ENCODE measurements at places on chromosomes 6 and 20. TPM values are rescaled to one million over a fixed set of nuclear protein-coding genes. Genes with fewer than 3 reads are reported as not detected.

GRCh38 chr20:4056880-4057279, 41.5 kb upstream of the RNF24 start:
- H3K4me1 ChIP-seq, result peaks cover 24% of the 10 kb centered on the region
- H3K27me3 ChIP-seq, result peaks cover 3% of the 10 kb centered on the region
- no peak overlapping the region for H3K4me3 ChIP-seq
- no peaks in the 10 kb centered on the region for H3K36me3 ChIP-seq

DNA sequence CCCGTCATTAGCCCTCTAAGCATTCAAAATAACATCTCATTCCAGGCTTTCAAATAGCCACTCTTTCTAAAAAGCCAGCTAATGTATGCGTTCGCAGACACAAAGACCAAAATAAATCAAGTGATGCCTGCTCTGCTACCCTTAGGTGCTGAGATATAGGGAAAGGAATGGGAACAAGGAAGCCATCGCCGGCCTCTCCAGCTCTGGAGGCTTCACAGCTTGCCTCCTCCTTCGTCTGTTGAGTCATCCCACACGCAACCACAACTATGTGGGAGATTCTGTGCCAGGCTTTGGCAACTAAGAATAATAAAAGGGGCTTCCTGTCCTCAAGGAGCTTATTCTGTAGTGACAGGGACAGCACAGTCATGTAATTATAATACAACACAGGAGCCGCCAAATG, 27.3 kb upstream of the SLC22A23 start:
- DNase-seq, result no peak
- H3K36me3 ChIP-seq, result no peaks in the 10 kb centered on the region
- H3K4me1 ChIP-seq, result no peaks in the 10 kb centered on the region
- H3K4me3 ChIP-seq, result no peak overlapping the region
- H3K27ac ChIP-seq, result no peak overlapping the region

DNA sequence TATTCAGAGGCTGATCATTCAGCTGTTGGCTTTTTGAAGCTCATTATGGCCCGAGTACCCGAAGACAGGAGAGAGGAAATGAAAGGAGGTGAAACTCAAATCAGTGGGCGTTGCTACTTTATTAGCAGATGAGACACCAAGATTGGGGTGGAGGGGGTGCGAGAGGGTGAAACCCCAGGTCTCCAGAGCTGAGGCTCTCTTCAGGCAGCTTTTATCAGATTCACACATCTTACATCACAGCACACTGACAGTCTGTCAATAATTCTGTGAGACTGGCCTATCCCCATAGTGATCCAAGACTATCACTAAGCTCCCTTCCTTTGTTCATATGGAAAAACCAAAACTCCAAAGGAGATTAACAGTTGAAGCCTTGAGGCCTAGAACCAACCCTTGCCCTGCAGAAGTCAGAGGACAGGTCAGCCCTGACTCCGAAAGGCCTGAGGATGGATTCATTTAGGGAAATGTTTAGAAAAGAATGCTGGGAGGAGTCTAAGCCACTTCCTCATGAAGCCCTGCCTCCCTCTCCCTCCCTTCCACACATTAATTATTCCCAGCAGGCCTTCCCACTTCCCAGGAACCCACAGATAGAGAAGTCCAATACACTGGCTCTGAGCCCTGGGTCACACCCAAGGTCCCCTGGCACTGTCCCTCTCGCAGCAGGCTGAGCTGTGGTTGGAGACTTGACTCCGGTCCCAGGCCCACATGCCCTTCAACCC, 23.2 kb downstream of the TRERF1 start:
- H3K4me3 ChIP-seq, result no peak overlapping the region
- H3K27ac ChIP-seq, result peak overlapping the region; percentile 47
- peak; percentile 42 for DNase-seq
- peaks cover 46% of the 10 kb centered on the region for H3K4me1 ChIP-seq

GRCh38 chr6:4403828-4404227, 268.5 kb upstream of the ECI2 start:
- H3K4me1 ChIP-seq, result peaks cover 4% of the 10 kb centered on the region
- H3K4me3 ChIP-seq, result no peak overlapping the region
- no peak for DNase-seq
- H3K27me3 ChIP-seq, result no peaks in the 10 kb centered on the region

DNA sequence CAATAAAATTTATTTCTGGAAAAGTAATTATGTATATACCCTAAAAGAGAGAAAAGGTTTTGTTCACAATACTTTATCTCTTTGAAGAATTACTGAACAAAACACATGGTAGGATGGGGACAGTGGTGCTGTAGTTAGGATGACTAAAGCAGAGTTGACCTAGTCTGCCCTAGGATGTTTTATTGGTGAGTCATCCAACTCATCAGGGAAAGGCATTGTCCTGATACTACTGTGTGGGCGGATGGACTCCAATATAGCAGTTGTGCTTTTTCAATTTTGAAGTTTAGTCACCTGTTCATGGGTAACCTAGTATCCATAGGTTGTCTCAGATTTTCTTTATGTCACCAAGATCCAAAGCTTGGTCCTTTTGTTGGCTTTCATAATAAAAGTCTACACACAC, 53.3 kb upstream of the EYS start:
- no peak overlapping the region for H3K27ac ChIP-seq
- no peaks in the 10 kb centered on the region for H3K4me1 ChIP-seq
- H3K27me3 ChIP-seq, result no peaks in the 10 kb centered on the region
- no peak overlapping the region for H3K4me3 ChIP-seq
- DNase-seq, result no peak

DNA sequence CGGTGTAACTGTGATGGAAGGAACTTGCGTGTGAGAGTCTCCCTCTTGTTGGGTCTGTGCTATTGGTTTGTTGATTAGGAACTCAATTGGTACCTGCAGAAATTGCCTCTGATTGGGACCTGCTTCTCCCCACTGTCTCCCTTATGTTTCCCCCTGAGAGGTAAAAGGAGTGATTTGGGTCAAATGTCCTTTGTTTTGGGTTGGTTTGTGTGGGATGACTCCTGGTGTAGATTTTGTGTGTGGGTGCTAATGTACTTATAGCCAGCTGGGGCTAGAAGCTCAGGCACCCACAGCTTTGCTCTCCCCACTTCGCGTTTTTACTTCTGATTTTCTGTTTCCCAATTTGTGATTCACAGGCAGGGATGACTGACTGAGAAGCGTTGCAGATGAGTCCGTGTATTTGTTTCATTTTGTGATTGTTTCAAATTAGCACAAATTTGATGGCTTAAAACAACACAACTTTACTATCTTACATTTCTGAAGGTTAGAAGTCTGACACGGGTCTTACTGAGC, 79.1 kb downstream of the UTRN start:
- H3K4me3 ChIP-seq, result peak overlapping the region; percentile 2
- no peak for DNase-seq
- peak overlapping the region; percentile 52 for H3K27ac ChIP-seq
- H3K4me1 ChIP-seq, result peaks cover 37% of the 10 kb centered on the region

DNA sequence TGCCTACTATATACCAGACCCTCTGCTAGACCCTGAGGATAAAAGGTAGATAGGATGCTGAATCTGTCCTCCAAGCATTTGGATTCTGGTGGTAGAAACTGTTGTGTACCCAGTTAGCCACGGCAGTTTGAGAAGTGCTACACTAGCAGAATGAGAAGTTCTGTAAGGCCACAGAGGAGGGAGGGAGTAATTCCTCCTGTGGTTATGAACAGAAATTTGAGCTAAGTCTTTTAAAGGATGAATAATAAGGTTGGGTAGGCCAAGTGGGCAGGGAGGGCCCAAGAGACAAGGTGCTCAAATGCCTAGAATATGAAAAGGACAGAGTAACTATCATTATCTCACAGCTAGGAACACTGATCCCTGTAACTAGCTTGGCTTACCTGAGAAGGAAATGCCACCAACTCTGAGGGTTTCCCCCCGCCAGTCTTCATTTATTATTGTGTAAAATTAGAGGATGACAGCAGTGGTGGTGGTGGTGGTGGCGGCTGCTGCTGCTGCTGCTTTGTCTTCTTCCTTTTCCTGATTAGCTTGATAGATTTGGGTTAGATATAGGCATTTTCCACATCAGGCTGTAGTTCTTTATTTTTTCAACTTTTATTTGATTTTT, 243.3 kb downstream of the PRL start:
- peaks cover 13% of the 10 kb centered on the region for H3K4me1 ChIP-seq
- H3K27me3 ChIP-seq, result no peaks in the 10 kb centered on the region
- H3K4me3 ChIP-seq, result no peak overlapping the region
- H3K36me3 ChIP-seq, result peaks cover 9% of the 10 kb centered on the region
- no peak overlapping the region for H3K27ac ChIP-seq

- H3K4me1 ChIP-seq, result no peaks in the 10 kb centered on the region
- no peak overlapping the region for H3K4me3 ChIP-seq
- H3K36me3 ChIP-seq, result no peaks in the 10 kb centered on the region
- H3K27ac ChIP-seq, result no peak overlapping the region
- DNase-seq, result no peak
These were observed 384.1 kb upstream of the SLC35B3 start for GRCh38 chr6:8819446-8819845.

DNA sequence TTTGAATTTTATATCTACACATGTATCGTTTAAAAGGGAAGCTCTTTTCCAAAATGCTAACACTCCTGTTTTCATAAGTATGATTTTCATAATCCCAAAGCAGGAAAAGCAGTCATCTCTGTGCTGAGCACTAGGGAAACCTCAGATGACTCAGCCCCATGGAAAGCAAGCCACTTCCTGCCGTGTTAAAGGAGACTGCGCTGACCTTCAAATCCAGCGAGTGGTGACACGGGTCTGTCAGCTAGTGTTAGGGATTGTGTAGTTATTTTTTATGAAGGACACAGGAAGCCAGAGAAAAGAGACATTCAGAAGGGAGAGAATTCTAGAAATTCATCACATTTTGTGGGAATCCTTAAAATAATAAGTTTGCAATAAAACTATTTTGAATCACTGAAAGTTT, 57.0 kb upstream of the CD93 start:
- H3K27me3 ChIP-seq, result peaks cover 5% of the 10 kb centered on the region
- peak; percentile 17 for DNase-seq

- DNase-seq, result no peak
- peaks cover 12% of the 10 kb centered on the region for H3K4me1 ChIP-seq
- H3K36me3 ChIP-seq, result no peaks in the 10 kb centered on the region
- no peaks in the 10 kb centered on the region for H3K27me3 ChIP-seq
- H3K4me3 ChIP-seq, result no peak overlapping the region
- no peak overlapping the region for H3K27ac ChIP-seq
These were observed 76.0 kb upstream of the CD93 start for GRCh38 chr20:23161968-23162696.

DNA sequence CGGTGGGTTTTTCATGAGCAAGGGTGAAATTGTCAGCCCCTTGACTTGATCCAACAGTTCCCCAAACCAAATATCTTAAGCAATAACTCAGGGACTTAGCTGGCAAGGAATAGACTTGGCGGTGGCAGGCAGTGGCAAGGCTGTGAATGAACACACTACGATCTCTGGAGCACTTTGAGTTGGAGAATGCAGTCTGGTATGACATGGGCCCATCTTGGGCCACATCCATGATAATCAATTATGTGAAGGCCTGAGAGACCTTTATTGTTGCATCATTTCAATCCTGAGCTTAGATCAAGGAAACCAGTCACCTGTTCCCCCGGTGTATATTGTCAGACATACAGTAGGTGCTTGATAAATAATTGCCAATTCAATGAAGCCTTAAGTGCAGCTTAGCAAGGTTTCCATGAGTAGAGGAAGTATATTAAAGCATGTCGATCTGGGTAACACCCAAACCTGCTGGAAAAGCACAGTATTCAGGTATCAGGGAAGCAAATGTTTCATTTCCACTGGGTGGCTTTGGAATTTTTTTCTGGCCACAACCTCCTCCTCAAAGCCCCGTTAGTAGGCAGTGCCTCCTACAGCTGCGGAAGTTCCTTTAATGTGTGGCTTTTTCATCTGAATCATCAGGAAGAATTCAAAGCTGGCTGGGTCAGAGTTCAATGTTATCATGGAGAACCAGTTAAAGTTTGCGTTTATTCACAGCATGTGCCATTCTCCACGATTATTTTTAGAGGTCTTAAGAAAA, 10.2 kb downstream of the CASS4 start:
- peaks cover 35% of the 10 kb centered on the region for H3K36me3 ChIP-seq
- H3K27ac ChIP-seq, result peak overlapping the region; percentile 69
- no peaks in the 10 kb centered on the region for H3K27me3 ChIP-seq
- peaks cover 47% of the 10 kb centered on the region for H3K4me1 ChIP-seq
- peak overlapping the region; percentile 11 for H3K4me3 ChIP-seq

DNA sequence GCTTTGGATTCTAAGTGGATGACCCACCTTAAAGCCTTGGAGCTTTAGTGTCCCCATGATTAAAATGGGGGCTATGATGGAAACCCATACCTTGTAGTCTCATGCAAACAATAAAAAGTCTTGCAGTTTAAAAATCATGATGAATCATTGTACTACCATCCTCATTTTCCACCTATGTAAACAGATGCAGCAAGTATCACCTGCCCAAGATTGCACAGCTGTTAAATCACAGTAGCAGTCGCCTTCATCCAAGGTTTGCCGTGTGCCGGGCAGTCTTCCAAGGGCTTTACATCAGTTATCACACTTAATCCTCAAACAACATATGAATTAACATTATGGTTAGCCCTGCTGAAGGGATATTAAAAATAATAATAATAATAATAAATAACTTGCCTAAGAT, 210.3 kb downstream of the FOXA2 start:
- no peak overlapping the region for H3K27ac ChIP-seq
- no peaks in the 10 kb centered on the region for H3K4me1 ChIP-seq
- no peaks in the 10 kb centered on the region for H3K27me3 ChIP-seq
- H3K4me3 ChIP-seq, result no peak overlapping the region
- H3K36me3 ChIP-seq, result no peaks in the 10 kb centered on the region

GRCh38 chr6:113524826-113525225, 332.3 kb upstream of the MARCKS start:
- H3K27me3 ChIP-seq, result no peaks in the 10 kb centered on the region
- H3K4me3 ChIP-seq, result no peak overlapping the region
- no peaks in the 10 kb centered on the region for H3K36me3 ChIP-seq
- H3K27ac ChIP-seq, result no peak overlapping the region
- no peak for DNase-seq
- H3K4me1 ChIP-seq, result no peaks in the 10 kb centered on the region

GRCh38 chr6:25973923-25974555, 11.4 kb downstream of the TRIM38 start:
- DNase-seq, result no peak
- H3K4me1 ChIP-seq, result peaks cover 37% of the 10 kb centered on the region
- H3K27ac ChIP-seq, result no peak overlapping the region

Gene VAPB
- 36.2 TPM for total RNA-seq

Gene PHACTR1
- 0.05 TPM for total RNA-seq

Gene PGC
- total RNA-seq, result not detected

Gene IP6K3
- not detected for total RNA-seq

Gene SLA2
- total RNA-seq, result 54.9 TPM

Gene CALHM6
- 9.7 TPM for total RNA-seq

Gene SMIM8
- 10.3 TPM for total RNA-seq
